Non-pigmented ciliary epithelial cell (primary cell): ENCODE measurements at places on chromosomes 7 and 10.
A peak's percentile ranks its signal among the peaks of the same experiment; 100 is the strongest.

DNA sequence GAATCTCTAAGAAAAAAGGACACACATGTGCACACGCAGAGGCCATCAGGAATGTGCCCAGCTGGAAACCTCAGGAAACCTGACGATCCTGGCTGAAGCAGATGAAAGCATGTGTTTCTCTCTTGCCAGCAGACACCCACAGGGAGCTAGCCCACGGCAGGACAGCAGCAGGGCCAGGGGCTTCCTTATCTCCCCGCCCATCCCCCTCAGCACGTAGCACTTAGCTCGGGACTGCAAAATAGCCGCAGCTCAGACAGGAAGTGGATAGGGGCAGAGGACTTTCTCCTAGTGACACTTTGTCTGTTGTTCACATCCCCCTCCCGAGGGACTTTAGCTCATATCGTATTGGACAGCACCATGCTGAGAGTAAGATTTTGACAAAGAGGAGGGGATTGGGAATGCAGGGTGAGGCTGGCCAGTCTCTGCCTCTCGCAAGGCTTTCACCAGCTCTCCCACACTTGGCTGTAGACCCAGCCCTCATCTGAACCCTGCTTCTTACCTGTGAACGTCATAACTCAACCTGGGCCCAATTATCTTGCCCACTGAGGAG lies 63.8 kb downstream of the MKI67 start:
- DNase-seq = no peak

DNA sequence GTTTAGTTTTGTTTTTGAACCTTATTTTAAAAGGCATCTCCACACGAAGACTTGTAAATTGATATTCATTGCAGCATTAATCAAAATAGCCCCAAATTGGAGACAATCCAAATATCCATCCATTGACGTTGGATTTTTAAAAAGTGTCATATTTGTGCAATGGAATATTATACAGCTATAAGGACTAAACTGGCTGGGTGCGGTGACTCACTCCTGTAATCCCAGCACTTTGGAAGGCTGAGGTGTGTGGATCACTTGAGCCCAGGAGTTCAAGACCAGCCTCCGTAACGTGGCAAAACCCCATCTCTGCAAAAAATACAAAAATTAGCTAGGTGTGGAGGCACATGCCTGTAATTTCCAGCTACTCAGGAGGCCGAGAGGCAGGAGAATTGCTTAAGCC lies 35.1 kb downstream of the XRCC2 start:
- no peak for DNase-seq

DNA sequence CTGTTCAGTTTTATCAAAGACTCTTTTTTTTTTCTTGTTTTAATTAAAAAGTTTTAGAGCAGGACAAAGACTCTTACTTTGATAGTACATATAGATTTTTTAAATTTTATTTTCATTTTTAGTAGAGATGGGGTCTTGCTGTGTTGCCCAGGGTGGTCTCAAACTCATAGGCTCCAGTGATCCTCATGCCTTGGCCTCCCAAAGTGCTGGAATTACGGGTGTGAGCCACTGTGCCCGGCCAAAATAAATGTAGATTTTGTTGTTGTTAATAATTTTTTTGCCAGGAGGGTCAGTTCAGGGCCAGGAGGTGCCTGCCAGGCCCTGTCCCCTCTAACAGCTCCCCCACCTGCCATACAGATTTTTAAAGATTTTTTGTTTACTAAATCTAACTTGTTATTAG lies 17.0 kb downstream of the DENND10 start:
- no peak for DNase-seq

DNA sequence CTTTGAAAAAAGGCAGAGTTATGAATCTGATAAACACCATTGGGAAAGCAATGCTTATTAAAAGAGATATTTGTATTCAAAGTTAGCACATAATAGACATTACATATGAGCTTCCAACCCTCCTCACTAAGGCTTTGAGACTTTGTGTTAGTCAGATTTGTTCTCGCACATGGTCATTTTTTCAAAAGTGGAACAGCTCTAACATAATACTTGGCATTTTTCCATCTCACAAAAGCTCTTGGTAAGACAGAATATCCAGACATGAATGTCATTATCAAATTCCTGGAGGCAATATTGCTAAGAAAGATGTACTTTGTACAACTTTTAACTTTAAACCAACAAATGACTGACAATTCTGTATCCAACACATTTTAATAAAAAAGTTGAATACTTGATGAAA lies 292.4 kb upstream of the SMIM30 start:
- no peak for DNase-seq

DNA sequence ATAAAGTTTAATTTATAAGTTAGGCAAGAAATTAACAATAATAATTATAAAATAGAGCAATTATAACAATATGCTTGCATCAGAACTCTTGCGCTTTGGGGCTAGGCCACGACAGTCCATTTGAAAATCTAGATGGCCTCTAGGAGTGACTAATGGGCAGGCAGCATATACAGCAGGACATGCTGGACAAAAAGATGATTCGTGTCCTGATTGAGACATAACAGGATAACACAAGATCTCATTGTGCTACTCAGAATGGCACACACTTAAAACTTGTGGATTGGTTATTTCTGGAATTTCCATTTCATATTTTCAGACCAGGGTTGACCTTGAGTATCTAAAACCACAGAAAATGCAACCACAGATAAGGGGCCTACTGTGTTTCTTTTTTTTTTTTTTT lies 27.5 kb downstream of the CTNNA3 start:
- DNase-seq = no peak

- no peak for DNase-seq
These were observed 86.5 kb downstream of the DKK1 start for GRCh38 chr10:52400562-52400961.

DNA sequence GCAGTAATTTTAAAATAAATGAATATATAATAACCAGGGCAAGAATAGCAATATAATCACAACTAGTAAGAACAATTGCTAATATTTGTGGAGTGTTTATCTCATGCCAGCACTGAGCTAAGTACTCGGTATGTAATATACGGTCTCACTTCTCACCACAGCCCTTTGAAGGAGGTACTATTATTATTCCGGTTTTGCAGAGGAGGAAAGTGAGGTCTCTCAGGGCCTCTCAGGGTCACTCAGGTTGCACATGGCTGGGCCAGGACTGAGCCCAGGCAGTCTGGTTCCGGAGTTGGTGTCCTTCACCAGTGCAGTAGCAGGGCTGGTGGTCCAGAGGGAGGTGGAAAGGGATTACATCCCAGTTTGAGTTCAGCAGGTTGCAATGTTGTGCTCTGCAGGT lies 80.9 kb downstream of the CHN2 start:
- DNase-seq = no peak

- DNase-seq = no peak
These were observed 795 bp downstream of the PRF1 start for GRCh38 chr10:70601746-70602145.

GRCh38 chr7:9761224-9761623 lies 1212.4 kb upstream of the PHF14 start:
- DNase-seq = no peak

GRCh38 chr10:35639021-35639727 lies 2.9 kb downstream of the FZD8 start:
- DNase-seq = no peak

DNA sequence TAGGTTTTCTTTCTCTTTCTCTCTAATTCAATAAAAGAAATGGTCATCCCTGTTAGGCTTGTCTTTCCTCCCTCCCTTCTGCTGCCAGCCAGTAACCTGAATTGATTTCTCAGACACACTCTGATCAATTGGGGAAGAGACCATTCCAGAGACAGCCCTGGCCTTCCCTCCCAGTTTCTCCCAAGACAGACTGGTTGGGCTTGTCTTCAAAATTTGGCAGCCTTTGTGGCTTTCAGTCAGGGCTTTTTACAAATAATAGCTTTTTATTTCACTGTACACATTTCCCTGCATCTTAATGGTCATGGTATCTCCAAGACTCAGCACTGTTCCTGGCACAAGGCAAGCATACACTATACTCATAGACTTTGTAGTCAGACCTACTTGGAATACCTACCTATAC lies 33.9 kb downstream of the BCAP29 start:
- no peak for DNase-seq

GRCh38 chr10:87700031-87700796 lies 40.5 kb downstream of the PAPSS2 start:
- no peak for DNase-seq

GRCh38 chr10:26318672-26319071 lies 102.1 kb downstream of the GAD2 start:
- no peak for DNase-seq

- DNase-seq = no peak
These were observed 48.2 kb downstream of the EZH2 start for GRCh38 chr7:148835854-148836253.

DNA sequence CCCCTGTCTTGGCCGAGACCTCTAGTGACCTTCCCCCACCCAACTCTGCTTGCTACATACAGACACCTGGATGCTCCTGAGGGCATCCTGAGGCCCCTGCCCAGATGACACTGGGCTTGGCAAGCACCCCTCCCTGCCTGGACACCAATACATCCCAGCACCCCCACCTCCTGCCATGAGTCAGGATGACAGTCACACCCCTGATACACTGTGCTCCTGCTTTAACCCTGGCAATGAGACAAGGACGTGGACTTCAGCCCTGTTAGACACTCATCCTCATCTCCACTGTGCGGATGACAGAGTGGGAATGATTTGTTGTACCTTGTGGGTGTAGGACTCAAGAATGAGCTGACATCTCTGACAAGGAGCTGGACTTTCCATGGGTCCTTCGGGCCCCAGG lies 186.3 kb upstream of the ADCY1 start:
- no peak for DNase-seq

DNA sequence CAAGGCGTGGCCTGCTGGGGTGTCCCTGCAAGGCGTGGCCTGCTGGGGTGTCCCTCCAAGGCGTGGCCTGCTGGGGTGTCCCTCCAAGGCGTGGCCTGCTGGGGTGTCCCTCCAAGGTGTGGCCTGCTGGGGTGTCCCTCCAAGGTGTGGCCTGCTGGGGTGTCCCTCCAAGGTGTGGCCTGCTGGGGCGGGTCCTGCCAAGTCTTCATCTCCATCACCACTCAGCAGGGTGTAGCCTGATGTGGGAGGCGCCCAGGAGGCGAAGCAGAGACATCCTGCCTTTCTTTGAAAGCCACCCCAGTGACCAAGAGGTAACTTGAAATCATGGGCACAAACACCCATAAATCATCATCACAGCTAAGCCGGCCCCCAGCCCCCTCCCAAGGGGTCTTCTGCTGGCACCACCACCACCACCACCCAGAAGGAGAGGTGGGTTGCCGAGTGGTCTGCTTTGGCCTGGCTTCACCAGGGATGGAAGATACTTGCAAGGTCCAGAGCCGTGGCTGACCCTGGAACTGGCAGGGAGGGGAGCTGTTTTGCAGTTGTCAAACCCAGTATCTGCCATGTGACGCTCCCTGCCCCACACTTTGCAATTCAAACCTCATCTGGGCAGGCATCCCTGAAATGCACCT lies 190.6 kb downstream of the EBF3 start:
- no peak for DNase-seq

GRCh38 chr7:155710530-155710929 lies 66.1 kb downstream of the RBM33 start:
- no peak for DNase-seq

GRCh38 chr10:63603709-63604445 lies 82.7 kb downstream of the REEP3 start:
- DNase-seq = peak; percentile 46

DNA sequence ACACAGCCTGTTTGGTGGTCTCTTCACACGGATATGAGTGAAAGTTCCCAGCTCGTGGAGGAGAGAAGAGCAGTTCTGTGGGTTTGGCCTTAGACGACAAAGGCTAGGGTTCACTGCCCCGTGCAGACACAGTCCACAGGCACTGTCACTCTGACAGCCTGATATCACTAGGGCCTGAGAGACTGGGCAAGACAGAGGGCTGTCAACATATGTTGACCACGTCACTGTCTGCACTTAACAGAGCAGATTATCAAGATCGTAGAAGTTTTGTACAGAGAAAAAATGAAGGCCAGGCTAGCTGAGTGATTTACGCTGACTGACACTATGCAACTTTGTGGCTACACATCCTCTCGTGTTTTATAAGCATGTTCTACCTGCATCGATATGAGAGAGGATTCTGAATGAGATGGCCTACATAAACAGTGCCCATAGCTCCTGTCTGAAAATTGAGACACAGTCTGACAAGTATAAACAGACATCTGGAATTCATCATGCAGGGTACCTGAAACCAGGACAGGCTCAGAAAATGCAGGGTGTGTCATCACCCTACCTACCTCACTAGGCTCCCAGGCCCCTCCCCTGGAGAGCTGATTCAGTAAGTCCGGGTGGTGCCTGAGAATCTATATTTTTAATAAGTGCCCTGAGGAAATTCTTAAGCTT lies 120.0 kb downstream of the SGMS1 start:
- DNase-seq = no peak

GRCh38 chr7:143345428-143345900 lies 17.0 kb downstream of the FAM131B start:
- DNase-seq = no peak

DNA sequence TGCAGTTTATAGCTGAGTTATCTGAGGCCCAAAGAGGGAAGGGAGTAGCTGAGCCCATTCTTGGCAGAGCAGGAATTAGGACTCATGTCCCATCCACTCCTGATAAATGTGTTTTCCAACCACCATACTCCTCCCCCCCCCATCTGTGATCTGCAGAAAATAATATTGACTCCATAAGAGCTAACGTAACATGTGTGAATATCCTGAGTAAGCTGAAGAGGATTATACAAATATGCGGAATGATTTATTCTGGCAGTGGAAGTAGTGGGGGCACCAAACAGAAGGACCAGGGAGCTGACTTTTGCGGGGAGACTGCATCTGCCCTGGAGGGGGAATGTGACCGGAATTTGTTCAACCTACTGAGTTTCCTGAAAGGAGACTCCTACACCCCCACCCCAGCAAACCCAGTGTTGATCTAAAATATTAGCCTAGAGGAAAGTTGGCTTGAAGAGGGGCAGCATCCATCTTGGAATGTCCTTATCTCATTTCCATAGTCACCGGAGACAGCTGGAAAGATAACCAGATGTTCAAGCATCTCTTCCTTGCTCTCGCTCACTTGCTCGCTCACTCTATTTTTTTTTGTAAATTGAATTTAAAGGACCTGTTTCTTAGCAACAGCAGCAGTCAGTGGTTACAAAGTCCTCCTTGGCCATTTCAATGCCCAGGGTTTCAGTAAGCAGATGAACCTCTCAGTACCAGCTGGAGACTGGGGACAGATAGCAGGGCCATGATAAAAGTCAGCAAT lies 114.7 kb downstream of the RPS24 start:
- DNase-seq = no peak

DNA sequence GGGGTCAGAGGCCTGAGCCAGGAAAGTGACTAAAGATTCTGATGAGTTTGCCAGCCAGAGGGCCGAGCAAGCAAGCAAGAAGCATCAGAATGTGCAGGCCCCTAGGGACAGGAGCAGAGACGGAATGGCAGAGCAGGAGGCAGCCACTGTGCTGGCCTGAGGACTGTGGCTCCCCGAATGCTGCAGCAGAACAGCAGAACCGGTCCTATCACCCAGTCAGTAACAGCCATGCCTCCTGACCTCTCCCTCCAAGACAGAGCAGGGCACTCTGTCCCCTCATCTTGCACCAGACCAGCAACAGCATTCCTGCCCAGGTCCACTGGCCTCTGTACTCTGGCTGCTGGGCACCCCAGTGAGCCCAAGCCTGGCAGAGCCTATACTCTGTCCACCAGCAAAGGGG lies 85.9 kb downstream of the ARHGAP22 start:
- no peak for DNase-seq

- DNase-seq = no peak
These were observed 281.4 kb upstream of the MKLN1 start for GRCh38 chr7:131046246-131046645.

- no peak for DNase-seq
These were observed 379.7 kb upstream of the C7orf33 start for GRCh38 chr7:148210804-148211325.

- DNase-seq = no peak
These were observed 168.3 kb downstream of the CHRM2 start for GRCh38 chr7:137036768-137037167.
